ENCODE measurements at places on chromosomes 1 and 21.
A peak's percentile ranks its signal among the peaks of the same experiment; 100 is the strongest.

- H3K4me1 ChIP-seq: peaks cover 43% of the 10 kb centered on the region
- H3K27ac ChIP-seq: no peak overlapping the region
- H3K36me3 ChIP-seq: peaks cover 23% of the 10 kb centered on the region
- no peak for DNase-seq
Measured at GRCh38 chr1:198520524-198521254, 19.8 kb downstream of the ATP6V1G3 start.

GRCh38 chr1:155301342-155301841 is at the start of gene PKLR:
Gene PKLR, minus strand, starts transcription at chr1:155301438. Its CDS starts 43 bp downstream, at chr1:155301395.
- H3K27ac ChIP-seq: no peak within 1 kb of the TSS
- peaks cover 6% of the 10 kb centered on the region for H3K4me1 ChIP-seq
- H3K36me3 ChIP-seq: no peaks in the 10 kb centered on the region
- no peak within 1 kb of the TSS for H3K4me3 ChIP-seq
- peaks cover 19% of the 10 kb centered on the region for H3K27me3 ChIP-seq
- no peak for DNase-seq

GRCh38 chr1:56837244-56837939 is 17.2 kb upstream of the C8A start:
- H3K27ac ChIP-seq: peak overlapping the region; percentile 56
- H3K4me3 ChIP-seq: peak overlapping the region; percentile 42
- H3K4me1 ChIP-seq: peaks cover 39% of the 10 kb centered on the region
- no peaks in the 10 kb centered on the region for H3K27me3 ChIP-seq
- peak; percentile 33 for DNase-seq
- peaks cover 11% of the 10 kb centered on the region for H3K36me3 ChIP-seq

DNA sequence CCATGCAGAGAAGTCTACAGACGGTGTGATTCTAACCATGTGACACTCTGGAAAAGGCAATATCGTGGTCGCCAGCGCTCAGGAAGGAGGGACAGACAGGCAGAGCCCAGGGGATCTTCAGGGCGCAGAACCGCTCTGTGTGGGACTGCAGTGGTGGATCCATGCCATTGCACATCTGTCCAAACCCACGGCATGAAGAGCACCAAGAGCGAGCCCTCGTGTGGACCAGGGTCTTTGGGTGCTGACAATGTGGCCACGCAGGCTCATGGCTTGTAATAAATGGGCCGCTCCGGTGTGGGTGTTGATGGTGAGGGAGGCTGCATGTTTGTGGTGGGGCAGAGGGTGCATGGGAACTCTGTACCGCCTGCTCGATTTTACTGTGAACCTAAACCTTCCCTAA is 25.3 kb upstream of the POFUT2 start:
- peaks cover 44% of the 10 kb centered on the region for H3K4me1 ChIP-seq
- no peak for DNase-seq
- H3K27me3 ChIP-seq: peaks cover 3% of the 10 kb centered on the region
- H3K4me3 ChIP-seq: no peak overlapping the region

DNA sequence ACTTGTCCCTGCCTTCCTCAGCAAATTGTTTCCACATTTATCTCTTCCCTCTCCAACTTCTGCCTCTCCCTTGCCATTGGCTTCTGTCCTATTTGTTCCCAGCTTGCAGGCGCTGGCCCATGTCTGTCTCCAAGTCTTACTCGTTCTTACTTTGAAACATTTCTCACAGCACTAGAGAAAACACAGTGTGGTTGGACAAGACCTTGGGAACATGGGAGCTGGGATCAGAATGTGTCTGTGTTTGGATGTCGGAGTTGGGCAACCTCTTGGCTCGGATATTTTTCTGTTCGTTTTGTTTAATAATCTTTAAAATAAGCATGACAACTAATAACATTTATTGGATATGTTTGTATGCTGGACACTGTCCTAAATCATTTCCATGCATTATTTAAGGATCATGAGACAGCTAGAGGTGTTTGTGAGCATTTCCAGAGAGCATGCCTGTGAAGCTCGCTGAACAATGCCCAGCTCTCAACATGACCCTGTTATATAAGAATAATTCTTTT is 5.9 kb upstream of the BRWD1 start:
- H3K27me3 ChIP-seq: peaks cover 2% of the 10 kb centered on the region
- DNase-seq: no peak
- peak overlapping the region; percentile 45 for H3K27ac ChIP-seq
- H3K36me3 ChIP-seq: no peaks in the 10 kb centered on the region
- H3K4me3 ChIP-seq: no peak overlapping the region

DNA sequence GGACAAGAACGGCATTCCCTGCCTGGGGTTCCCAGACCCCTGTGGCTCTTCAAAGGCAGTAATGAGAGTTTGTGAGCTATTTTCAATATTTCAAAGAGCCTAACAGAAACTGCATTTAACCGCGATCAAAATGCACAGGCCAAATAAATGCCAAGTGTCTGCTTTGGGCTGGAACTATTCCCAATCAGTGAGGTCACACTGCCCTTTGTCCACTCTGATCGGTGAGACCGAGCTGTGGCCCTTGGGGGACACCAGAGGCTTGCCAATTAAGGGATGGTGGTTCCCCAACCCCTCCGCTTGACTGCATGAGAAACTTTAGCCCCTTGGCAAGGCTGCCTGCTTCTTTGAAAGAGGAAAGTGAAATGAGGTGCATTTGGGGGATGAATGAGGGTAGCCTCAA is 20.3 kb downstream of the CSMD2 start:
- H3K4me1 ChIP-seq: no peaks in the 10 kb centered on the region
- no peak for DNase-seq
- no peak overlapping the region for H3K4me3 ChIP-seq
- no peaks in the 10 kb centered on the region for H3K27me3 ChIP-seq

DNA sequence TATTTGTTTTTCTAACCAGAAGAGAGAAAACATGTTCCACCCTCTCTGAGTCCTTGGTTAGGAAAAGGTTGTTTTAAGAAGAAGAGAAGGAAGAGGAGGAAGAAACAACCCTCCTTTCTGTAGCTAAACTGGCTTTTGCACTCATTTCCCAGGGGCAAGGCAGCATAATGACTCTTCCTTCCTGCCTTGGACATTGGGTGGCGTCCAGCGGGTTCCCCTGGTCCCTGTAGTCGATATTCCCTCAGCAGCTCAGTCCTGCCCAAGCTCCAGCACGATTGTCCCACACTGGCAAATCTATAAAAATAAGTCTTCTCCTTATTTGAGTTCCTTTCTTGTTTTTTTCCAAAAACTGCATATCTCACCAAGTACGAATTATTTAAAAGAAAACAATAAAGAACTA is 81.2 kb downstream of the TEX35 start:
- no peak for DNase-seq
- peaks cover 6% of the 10 kb centered on the region for H3K36me3 ChIP-seq
- peaks cover 12% of the 10 kb centered on the region for H3K4me1 ChIP-seq
- no peaks in the 10 kb centered on the region for H3K27me3 ChIP-seq
- H3K4me3 ChIP-seq: no peak overlapping the region

- peaks cover 39% of the 10 kb centered on the region for H3K4me1 ChIP-seq
- no peak overlapping the region for H3K4me3 ChIP-seq
- H3K36me3 ChIP-seq: no peaks in the 10 kb centered on the region
- H3K27me3 ChIP-seq: peaks cover 3% of the 10 kb centered on the region
- no peak for DNase-seq
Measured at GRCh38 chr1:67611846-67612245, 73.2 kb upstream of the GADD45A start.

DNA sequence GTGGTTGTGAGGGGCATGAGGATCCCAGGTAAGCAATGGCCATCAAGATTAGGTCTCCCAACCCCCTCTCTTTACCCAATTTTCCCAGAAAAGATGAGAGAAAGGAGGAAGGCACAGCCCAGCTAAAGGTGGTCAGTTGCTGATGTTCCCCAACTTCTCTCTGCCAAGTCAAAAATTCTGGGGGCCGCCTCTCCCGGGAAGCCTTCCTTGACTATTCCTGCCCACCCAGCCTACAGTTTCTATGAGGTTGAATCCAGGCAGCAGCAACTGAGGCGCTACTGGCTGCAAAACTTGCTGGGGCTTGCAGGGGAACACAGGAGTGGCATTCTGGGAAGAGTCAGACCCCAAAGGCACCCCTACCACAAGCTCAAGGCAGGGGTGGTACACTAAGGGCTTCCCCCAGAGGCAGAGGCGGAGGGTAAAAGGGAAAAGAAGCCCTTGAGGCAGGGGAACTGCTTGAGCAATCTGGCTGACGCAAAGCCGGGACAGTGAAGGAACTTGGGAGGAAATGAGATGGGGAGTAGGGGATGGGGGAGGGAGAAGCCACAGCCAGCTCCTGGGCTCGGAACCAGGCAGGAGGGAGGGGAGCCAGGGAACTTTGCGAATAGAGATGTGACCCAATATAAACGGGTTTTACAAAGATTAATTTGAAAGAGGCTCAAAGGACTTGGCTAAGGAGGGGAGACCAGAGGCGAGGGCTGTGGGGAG is 31.2 kb downstream of the SDC3 start:
- H3K27ac ChIP-seq: peak overlapping the region; percentile 62
- H3K4me1 ChIP-seq: peaks cover 30% of the 10 kb centered on the region
- DNase-seq: peak; percentile 36
- no peaks in the 10 kb centered on the region for H3K27me3 ChIP-seq
- peaks cover 16% of the 10 kb centered on the region for H3K36me3 ChIP-seq
- H3K4me3 ChIP-seq: peak overlapping the region; percentile 23

- H3K27ac ChIP-seq: no peak overlapping the region
- H3K4me1 ChIP-seq: peaks cover 22% of the 10 kb centered on the region
- DNase-seq: no peak
- H3K36me3 ChIP-seq: no peaks in the 10 kb centered on the region
Measured at GRCh38 chr1:162300057-162300917, 76.4 kb downstream of the SPATA46 start.

GRCh38 chr1:229480495-229480894 is 27.6 kb downstream of the NUP133 start:
- DNase-seq: no peak
- no peaks in the 10 kb centered on the region for H3K27me3 ChIP-seq
- H3K4me3 ChIP-seq: no peak overlapping the region
- no peak overlapping the region for H3K27ac ChIP-seq
- H3K36me3 ChIP-seq: peaks cover 9% of the 10 kb centered on the region

GRCh38 chr1:44624268-44624901 is 49.9 kb downstream of the TMEM53 start:
- H3K27me3 ChIP-seq: no peaks in the 10 kb centered on the region
- H3K36me3 ChIP-seq: no peaks in the 10 kb centered on the region
- no peak overlapping the region for H3K27ac ChIP-seq

DNA sequence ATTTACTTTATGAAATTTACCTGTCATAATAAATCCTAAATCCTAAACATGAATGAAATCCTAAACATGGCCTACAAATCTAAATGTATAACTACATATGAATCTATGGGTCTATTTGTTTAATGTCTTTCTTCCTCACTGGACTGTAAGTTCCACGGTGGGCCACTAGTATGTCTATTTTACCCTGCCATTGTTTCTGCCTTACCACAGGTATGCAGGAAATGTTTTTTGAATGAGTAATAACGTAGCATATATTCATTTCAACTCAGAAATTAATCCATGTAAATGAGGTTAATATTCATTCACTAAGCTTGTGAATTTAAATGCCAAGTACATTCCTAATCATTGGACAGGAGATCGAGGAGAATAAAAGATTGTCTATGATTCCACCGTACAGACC is 35.3 kb downstream of the B3GALNT2 start:
- peak overlapping the region; percentile 47 for H3K27ac ChIP-seq
- H3K4me1 ChIP-seq: peaks cover 12% of the 10 kb centered on the region
- DNase-seq: peak; percentile 57
- peak overlapping the region; percentile 11 for H3K4me3 ChIP-seq
- H3K27me3 ChIP-seq: no peaks in the 10 kb centered on the region

DNA sequence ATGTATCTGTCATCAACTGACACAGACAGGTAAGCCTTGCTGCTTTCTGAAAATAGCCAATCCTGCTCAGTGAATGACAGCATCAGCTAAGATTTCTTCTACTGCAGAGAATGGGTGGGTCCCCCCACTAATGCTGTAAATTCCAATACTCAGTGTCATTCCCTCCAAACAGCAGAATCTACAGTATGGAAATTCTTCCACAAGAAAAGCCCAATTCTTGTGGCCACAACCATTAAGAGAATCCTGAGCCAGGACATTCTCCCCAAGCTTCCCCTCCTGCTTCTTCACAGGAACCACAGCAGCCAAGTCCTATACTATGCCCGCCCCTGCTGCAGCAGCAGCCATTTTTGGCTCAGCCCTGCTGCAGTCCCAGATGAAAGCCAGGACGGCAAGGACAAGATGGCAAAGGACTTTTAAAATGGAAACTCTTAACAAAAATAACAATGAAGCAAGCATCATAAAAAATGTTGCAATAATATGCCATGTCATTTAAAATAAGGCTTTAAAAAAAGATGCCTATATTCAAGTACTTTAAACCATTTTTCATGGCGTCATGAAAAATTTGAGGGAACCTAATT is 26.8 kb downstream of the EIF4G3 start:
- peak overlapping the region; percentile 72 for H3K4me3 ChIP-seq
- peaks cover 3% of the 10 kb centered on the region for H3K27me3 ChIP-seq
- H3K4me1 ChIP-seq: peaks cover 55% of the 10 kb centered on the region
- H3K27ac ChIP-seq: peak overlapping the region; percentile 99
- peak; percentile 98 for DNase-seq

GRCh38 chr1:151801846-151802245 is 3.4 kb downstream of the LINGO4 start:
- no peak overlapping the region for H3K27ac ChIP-seq
- no peaks in the 10 kb centered on the region for H3K36me3 ChIP-seq
- no peak overlapping the region for H3K4me3 ChIP-seq
- peaks cover 8% of the 10 kb centered on the region for H3K4me1 ChIP-seq
- DNase-seq: no peak
- H3K27me3 ChIP-seq: peaks cover 63% of the 10 kb centered on the region

GRCh38 chr1:204112876-204113730 is 38.7 kb downstream of the ETNK2 start:
- H3K36me3 ChIP-seq: no peaks in the 10 kb centered on the region
- H3K27me3 ChIP-seq: no peaks in the 10 kb centered on the region
- H3K4me1 ChIP-seq: peaks cover 27% of the 10 kb centered on the region
- H3K27ac ChIP-seq: no peak overlapping the region
- DNase-seq: no peak

DNA sequence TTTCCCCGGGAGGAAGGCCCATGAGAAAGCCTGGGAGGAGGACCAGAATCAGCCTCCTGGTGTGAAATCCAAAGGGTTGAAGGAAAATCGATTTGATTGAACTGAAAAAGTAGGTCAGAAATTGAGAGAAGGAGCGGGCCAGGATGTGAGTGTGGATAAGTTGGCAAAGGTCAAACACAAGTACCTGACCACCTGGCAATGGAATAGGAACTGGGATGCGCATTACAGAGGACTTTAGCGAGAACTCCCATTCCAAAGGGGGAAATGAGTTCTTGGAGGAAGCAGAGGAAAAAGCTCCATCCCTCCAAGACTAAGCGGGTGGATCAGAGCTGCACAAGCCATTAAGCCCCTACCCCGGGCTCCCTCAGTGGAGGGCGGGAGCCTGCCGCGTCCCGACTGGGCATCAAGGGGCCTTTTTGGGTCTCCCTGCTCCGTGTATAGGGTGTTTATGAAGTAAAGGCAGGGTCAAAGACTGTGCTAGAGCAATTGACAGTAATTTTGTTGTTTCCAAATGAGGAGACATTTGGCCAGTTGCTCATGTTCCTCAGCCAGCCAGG is 56.4 kb downstream of the TGFB2 start:
- no peak overlapping the region for H3K4me3 ChIP-seq
- peaks cover 11% of the 10 kb centered on the region for H3K4me1 ChIP-seq
- peaks cover 16% of the 10 kb centered on the region for H3K36me3 ChIP-seq
- no peak overlapping the region for H3K27ac ChIP-seq
- peaks cover 3% of the 10 kb centered on the region for H3K27me3 ChIP-seq
- DNase-seq: no peak

- H3K36me3 ChIP-seq: no peaks in the 10 kb centered on the region
- H3K27me3 ChIP-seq: peaks cover 3% of the 10 kb centered on the region
- DNase-seq: no peak
- H3K27ac ChIP-seq: no peak overlapping the region
- H3K4me1 ChIP-seq: no peaks in the 10 kb centered on the region
Measured at GRCh38 chr21:35491920-35492678, 443.0 kb upstream of the RUNX1 start.

Data from HFFc6 (cell line).